Activated CD4-positive, alpha-beta T cell treated with anti-CD3 and anti-CD28 coated beads, Interleukin-2, amount 10 ng/mL, durations not matched to agents 7 days and 5 days (primary cell): ENCODE measurements at places on chromosomes 3 and 15.
A peak's percentile ranks its signal among the peaks of the same experiment; 100 is the strongest.

GRCh38 chr3:118705487-118706219 lies 329.0 kb downstream of the IGSF11 start:
- no peak for DNase-seq

DNA sequence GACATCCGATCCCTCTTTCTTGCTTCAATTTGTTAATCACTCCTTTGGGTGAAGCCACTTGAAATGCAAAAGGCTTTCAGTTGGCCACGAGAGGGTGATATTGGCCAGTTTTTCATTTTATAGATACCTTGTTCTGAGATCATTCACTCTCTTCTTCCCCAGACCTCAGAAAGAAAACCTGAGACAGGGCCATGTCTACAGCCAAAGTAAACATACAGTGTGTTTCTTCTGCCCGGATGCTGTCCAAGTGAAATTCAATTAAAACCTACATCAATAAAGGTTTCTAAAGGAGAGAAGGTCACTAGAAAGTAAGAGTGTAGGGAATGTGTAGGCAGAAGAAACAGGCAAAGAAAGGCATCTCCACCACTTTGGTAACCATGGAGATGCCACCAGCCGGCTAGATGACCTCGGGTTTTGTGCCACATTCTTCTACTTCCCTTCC lies 39.5 kb upstream of the FMN1 start:
- DNase-seq, result peak; percentile 22

GRCh38 chr3:102514241-102514640 lies 79.4 kb downstream of the ZPLD1 start:
- DNase-seq, result no peak

DNA sequence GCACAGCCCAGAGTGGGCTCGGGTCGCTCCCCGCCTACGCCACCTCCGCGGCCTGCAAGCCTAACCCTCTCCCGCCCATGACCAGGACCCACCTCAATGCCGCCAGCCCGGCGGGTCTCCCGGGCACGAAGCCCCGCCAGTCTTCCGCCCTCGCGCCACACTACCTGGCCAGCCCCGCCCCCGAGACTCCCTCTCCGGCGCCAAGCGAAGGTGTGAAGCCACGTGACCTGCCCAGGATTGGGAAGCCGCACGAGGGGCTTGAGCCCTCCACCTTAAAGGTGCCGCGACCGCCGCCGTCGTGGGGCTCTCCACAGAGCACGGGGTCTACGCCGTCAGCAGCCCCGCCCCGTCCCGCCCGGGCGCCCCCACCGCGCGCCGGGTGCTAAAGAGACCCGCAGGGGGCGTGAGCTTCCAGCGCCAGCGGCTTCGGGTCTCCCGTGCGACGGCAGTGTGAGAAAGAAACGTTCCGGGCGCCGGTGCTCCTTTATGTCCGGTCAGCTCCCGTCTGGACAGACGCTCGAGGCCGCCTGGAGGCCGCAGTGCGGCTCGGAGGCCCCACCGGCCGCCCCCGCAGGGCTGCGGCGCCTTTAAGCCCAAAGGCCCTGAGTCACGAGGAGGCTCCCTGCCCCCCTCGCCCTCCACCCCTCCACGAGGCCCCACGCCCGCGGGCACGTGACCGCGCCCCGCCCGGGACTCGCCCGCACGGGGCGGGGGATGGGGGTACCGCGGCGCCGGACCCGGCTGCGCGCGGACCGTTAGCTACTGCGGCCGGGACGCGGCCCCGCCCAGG lies at the start of gene CPEB1:
Gene CPEB1, minus strand, starts transcription at position 319 of the 790 bp plus-strand sequence. CDS start 18,904 bp downstream, outside the sequence.
- DNase-seq, result no peak

DNA sequence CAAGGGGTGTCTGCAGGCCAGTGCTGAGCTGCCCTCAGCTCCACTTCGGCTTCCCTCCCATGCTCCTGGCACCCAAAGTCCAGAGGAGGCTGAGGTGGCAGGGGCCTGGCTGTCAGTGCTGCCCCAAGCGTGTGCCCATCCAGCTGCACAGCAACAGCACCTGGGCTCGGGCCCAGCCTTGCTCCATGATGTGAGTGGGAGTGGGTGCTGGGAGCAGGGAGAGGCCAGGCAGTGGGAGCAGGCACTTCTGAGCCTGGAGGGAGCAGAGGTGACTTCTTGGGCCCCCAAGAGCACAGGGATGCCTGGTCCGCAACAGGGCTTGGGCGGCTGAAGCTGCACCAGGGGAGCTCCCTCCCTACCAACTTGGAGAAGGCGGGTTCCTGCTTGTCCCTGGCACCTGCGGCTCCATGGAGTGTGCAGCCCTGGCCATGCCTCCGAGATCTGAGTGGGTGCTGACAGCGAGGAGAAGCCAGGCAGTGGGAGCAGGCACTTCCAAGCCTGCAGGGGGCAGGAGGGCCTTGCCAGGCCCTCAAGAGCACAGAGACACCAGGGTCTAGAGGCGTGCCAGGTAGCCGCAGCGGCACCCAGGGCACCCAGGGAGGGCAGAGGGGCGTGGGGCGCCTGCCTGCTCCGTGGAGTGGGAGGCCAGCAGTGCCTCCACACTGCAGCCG lies 366.7 kb upstream of the SGO1 start:
- no peak for DNase-seq

DNA sequence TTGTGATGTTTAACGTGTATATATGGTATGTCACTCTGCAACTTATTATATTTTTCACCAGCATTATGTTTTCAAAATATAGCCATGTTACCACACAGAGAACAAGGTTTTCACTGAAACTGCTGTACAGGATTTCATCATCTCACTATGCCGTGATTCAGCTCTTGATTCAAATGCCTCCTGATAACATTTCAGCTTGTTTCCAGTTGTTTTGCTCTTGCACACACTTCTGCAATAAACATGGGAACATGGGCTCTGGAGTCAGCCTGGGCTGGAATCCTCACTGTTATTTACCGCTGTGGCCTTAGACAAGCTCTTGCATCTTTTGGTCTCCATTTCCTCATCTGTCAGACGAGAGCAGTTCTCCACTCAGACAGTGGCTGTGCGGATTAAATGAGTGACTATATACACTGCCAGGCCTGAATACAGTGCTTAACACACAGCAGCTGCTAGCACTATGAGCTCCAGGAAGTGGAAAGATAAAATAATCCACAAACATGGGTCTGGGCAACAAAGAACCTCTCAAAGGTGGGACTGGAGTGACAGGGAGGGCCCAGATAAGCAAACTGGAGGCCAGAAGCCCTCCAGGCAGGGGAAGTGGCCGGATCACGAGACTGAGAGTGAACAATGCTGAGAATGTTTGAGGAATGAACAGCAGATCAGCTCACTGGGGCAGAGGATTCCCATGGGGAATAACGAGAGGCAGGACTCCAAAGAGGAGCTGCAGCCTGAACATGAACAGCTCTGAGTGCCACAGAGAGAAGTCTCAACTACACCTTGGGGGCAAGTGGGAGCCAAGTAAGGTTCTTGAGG lies 17.7 kb downstream of the NTRK3 start:
- no peak for DNase-seq

DNA sequence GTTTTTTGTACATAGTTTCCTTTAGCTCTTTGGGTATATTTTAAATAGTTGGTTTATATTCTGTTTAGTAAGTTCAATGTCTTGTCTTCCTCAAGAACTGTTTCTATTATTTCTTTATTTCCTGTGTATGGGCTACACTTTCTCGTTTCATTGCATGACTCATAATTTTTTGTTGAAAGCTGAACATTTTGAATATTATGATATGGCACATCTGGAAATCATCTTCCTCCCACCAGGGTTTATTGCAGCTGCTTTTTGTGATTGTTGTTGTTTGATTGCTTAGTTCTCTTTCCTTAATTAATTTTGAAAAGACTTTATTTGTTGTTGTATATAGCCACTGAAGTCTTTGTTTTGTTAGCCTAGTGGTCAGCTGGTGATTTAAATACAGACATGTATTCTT lies 43.8 kb downstream of the LSM3 start:
- no peak for DNase-seq

DNA sequence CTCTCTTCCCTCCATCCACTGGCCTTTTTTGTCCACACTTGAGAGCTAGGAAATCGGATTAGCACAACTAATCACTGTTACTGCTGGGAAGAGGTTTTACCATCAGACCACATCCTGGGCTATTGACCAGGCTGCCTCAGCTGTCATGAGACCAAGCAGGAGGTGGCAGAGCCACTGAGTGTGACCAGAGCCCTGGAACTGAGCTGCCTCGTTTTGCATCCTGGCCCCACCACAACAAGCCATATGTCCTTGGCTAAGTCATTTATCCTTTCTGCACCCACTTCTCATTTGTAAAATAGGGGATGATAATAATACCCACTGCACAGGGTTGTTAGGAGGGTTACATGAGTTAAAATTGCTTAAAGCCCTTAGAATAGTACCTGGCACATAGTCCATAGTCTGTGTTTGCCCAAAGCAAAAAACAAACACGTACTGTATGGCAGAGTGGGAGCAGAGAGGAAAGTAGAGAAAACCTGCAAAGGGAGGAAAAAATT lies 34.1 kb downstream of the TMEM158 start:
- no peak for DNase-seq

GRCh38 chr15:74159773-74160172 lies 13.7 kb upstream of the ISLR start:
- no peak for DNase-seq

DNA sequence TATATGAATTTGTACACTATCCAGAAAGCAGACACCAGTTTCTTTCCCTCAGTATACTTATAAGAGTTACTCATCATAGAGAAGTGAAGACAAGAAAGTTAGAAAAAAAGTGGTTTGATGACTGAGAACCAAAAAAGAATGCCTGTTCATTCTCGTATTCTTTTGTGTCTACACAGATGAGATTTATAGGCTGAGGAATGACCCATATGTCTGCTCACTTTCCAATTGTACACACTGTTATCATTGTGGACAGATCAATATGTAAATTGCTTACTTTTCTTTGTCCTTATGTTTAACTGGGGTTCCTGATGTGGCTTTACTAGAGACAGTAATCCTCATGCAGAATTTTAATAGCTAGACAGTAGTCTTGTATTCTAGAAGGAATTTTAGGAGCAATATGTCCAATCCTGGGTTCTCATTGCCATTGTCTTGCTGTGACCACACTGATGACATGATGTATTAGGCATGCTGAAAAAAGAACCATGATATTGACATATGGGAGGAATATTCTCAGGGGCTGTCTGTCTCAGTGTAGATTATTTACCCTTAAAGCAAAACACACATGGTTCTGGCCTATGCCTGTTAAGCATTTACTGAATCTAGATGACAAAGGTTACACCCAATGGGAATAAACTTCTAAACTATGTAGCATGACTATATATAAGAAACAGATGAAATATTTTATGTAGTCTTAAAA lies 669.7 kb downstream of the ROBO1 start:
- DNase-seq, result no peak

DNA sequence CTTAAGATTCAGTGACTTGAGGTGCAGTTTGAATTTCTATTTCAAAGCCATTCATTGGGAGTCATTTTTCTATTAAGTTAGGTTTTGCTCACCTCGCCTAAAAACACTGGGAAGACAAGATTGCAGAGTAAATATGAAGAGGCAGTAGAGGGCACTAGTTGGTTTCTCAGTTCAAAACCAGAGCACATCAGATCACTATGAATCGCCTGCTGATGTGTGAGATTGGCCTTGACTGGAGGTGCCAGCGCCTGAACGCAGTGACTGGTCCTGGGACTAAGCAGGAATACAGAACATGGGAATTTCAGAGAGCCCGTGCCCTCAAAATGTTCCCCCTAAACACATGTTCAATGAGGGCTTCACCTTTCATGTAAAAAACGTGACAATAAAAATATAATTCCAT lies 229.0 kb downstream of the ITPR1 start:
- DNase-seq, result peak; percentile 48

GRCh38 chr3:156552973-156553372 lies 1.9 kb downstream of the SSR3 start:
- no peak for DNase-seq

DNA sequence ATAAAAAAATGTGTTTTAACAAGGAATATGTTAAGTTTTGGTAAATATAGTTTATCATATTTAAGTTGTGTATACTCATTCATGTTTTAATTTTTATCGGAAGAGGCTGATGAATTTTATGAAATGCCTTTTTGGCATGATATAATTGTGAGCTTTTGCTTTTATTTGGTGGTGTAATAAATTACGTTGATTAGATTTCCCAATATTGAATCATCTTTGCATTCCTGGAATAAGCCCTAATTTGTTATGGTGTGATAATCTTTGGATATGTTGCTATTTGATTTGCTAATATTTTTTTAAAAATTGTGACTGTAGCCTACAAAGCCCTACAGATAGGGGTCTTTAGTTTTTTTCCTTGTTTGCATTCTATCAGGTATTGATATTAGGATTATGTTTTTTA lies 107.4 kb downstream of the IGF1R start:
- no peak for DNase-seq

DNA sequence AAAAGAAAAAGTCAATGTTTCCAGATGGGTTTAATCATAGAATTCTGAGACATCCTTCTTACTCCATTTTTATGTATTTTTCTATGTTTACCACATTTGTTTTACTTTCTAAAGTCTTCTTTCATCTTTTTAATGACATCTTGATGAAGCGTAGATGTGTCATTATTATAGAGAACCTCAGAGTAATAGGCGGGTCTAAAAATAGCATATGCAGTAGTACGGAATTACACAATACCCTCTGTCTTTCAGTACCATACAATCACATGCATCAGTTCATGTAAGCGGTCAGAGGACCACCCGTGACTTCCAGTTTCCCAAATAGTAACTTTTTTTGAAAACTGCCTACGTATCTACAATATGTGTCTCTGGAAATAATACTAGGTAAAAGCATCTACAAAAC lies 224.0 kb downstream of the PLOD2 start:
- no peak for DNase-seq

DNA sequence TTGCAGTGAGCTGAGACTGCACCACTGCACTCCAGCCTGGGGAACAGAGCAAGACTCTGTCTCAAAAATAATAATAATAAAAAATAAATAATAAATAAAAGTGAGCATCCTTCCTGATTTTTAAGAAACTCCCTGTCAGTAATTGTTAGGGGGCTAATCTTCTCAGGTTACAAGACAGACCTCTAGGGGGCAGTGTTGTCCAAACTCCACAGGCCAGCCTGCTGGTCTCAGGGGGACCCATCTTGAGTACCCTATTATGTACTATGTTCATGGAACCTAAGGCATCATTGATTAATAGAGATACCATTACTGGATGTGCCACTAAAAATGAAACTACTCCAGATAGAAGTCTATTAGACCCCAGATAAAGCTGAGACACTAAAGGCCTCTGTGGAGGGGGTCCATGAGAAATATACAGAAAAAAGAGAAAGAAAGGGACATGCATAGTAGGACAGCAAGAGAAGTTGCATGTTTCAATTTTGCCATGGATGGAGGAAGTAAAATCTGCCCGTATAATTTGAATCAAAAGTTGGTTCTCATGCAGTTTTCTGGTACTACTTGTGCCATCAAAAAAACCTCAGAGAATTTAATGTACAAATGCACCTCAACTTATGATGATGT lies 85.5 kb upstream of the CDV3 start:
- peak; percentile 53 for DNase-seq

GRCh38 chr3:177713928-177714900 lies 516.9 kb upstream of the TBL1XR1 start:
- DNase-seq, result no peak

GRCh38 chr3:24211381-24211780 lies 266.3 kb downstream of the NR1D2 start:
- DNase-seq, result no peak

- no peak for DNase-seq
Measured at GRCh38 chr15:46343196-46343935, 708.5 kb downstream of the SQOR start.
